Iris pigment epithelial cell (primary cell): ENCODE measurements at places on chromosomes 7 and 10.

DNA sequence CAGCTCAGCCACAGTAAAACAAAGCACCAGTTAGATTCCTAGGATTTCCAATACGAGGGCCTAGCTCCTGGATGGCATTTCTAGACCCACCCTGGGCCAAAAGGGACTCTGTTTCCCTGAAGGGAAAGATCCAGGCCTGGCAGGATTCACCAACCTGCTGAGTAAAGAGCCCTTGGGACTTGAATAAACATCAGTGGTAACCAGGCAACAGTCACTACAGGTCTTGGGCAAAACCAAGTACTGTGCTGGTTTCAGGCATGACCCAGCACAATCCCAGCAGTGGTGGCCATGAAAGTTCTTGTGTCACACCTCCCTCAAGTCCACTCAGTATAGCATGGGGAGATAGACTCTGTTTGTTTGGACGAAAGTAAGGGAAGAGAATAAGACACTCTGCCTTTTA is 31.0 kb upstream of the STARD3NL start:
- DNase-seq, result no peak

- DNase-seq, result peak; percentile 100
Measured at GRCh38 chr10:71860243-71861029, 9.4 kb upstream of the PSAP start.

- no peak for DNase-seq
Measured at GRCh38 chr10:67935223-67935622, 50.8 kb downstream of the SIRT1 start.

GRCh38 chr10:90846746-90847145 is 11.1 kb downstream of the HTR7 start:
- DNase-seq, result peak; percentile 54
